ENCODE measurements at places on chromosomes 6 and 20.
A peak's percentile ranks its signal among the peaks of the same experiment; 100 is the strongest.

DNA sequence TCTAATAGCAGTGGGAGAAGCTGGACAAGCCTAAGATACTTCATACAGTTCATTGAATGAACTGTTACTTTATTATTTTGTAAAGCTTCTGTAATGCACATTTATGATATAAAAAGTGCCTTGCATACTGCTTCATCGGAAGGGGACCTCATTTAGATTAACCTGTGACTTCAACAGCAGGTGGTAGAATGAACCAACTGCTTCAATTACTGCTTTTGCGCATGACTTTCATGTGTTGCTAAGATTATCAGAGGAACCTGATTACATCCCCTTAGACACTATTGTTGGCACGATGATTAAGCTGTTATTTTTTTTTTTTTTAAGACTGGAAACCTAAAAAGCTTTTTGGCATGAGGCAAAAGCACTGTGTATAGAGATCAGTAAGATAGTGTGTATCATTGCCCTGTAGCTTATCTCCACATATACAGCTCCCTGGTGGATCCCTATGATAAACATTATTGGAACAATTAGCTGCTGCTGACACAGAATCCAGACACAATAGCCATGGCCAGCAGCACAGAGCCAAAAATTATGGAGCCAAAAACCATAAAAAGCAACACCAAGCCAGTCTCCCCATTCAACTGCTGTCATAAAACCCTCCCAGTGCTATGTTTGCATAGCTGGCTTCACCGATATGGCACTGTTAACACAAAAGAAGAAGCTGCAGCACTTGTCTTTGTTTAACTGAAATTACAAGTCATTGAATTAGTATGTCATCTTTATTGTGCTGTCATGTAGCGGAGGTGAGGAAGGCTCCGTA, 731.6 kb upstream of the MMS22L start:
- DNase-seq, result no peak

GRCh38 chr6:113377362-113377942, 479.7 kb upstream of the MARCKS start:
- no peak for DNase-seq

- peak; percentile 68 for DNase-seq
These were observed 42.8 kb upstream of the TAF8 start for GRCh38 chr6:42007286-42008137.

DNA sequence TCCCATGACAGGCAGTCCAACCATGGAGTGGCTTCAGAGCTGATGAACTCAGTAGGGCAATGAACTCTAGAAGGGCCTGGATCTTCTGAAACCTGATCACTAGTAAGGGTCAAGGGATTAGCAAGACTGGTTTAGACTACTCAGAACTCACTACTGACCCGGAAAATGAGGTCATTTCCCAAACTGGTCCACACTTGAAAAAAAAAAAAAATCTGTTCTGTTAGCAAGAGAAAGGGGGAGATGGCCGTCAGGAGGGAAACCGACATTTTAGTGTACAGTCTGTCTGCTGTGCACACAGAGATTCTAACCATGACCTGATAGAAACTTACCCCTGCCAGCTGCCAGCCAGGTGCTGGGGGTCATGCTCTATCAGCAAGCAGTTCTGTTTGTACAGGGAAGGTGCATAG, 262.4 kb upstream of the AGPAT4 start:
- peak; percentile 72 for DNase-seq

GRCh38 chr6:132659082-132659481, at the start of gene TAAR1:
TSS of gene TAAR1 (minus strand) at chr6:132659182. CDS start at chr6:132646003, 13,179 bp downstream.
- DNase-seq, result no peak

- peak; percentile 37 for DNase-seq
These were observed 26.6 kb downstream of the NSFL1C start for GRCh38 chr20:1440024-1440423.

GRCh38 chr6:64415926-64416325, 780.3 kb downstream of the PHF3 start:
- no peak for DNase-seq

- no peak for DNase-seq
These were observed 334.3 kb downstream of the ZFAND3 start for GRCh38 chr6:38153798-38154345.

- peak; percentile 81 for DNase-seq
These were observed 697 bp downstream of the PPT2 start for GRCh38 chr6:32154514-32155161.

GRCh38 chr6:23559587-23560343, 566.2 kb upstream of the NRSN1 start:
- DNase-seq, result no peak

- DNase-seq, result no peak
These were observed 91.3 kb downstream of the AKAP7 start for GRCh38 chr6:131226459-131227157.

DNA sequence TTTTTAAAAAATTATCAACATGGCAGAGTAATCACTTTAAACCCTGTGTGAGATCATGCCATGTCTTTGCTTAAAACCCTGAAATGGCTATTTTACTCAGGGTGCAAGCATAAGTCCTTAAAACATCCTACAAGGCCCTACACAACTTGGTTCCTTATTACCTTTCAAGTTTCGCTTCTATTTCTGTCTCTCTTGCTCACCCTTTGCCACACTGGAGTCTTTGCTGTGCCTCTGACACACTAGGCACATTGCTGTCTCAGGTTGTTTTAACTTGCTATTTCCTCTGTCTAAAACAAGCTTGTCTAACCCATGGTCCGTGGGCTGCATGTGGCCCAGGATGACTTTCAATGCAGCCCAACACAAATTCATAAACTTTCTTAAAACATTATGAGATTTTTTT, 55.6 kb downstream of the KIAA0408 start:
- no peak for DNase-seq

GRCh38 chr6:41599852-41600445, 38.3 kb upstream of the MDFI start:
- DNase-seq, result no peak

DNA sequence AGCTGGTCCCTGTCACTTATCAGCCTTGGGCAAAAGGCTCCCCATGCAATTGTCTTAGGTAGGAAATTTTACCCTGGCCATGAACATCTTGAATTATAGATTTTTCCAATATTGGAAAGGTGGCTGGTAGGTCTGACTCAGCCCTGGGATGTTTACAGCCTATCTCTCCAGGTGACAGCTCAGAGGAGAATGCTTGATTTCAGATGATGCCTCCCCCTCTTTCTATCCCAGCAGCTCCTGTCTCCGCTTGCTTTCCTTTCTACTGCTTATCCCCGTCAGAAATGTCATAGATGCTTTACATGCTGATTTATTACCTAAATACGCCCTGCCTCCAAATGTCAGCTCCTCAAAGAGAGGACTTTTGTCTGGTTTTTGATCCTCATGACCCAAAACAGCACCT, 109.6 kb downstream of the NFATC2 start:
- DNase-seq, result no peak

DNA sequence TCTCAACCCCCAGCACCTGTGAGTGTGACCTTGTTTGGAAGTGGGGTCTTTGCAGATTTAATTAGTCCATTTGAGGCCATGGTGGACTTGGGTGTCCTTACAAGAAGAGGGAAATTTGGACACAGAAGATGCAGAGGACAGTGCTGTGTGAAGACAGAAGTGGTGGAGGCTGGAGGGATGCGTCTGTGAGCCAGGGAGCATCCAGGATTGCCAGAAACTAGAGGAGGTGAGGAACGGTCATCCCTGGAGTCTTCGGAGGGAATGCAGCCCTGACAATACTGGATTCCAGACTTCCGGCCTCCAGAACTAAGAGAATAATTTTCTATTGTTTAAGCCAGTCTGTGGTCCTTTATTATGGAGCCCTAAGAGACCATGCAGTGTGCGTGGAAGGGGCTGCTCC, 22.9 kb upstream of the NPBWR2 start:
- DNase-seq, result no peak

DNA sequence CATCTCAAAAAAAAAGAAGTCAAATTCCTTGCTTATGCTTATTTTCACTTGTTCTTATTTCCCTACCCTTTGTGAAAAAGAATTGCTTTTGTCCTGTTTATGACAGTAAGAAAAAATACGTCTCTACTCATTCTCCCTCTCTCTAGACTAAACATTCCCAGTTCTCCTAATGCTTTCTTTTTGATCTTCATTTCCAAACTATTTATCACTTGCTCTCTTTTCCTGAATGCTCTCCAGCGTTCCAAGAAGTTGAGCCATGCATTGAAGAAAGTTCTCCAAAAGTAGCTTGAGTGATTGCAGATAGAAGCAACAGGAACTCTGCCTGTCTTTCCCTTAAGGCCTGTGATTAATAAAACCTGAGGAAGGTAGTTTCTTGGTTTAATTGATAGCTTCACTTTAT, 53.1 kb upstream of the TMEM170B start:
- DNase-seq, result no peak
